ENCODE measurements at places on chromosomes 7 and 10.

GRCh38 chr7:122135275-122135674, 8.8 kb downstream of the AASS start:
- DNase-seq = no peak

- DNase-seq = no peak
Measured at GRCh38 chr7:31688372-31688771, 1.4 kb downstream of the PPP1R17 start.

- DNase-seq = no peak
Measured at GRCh38 chr10:1346201-1346600, 290.0 kb downstream of the WDR37 start.

DNA sequence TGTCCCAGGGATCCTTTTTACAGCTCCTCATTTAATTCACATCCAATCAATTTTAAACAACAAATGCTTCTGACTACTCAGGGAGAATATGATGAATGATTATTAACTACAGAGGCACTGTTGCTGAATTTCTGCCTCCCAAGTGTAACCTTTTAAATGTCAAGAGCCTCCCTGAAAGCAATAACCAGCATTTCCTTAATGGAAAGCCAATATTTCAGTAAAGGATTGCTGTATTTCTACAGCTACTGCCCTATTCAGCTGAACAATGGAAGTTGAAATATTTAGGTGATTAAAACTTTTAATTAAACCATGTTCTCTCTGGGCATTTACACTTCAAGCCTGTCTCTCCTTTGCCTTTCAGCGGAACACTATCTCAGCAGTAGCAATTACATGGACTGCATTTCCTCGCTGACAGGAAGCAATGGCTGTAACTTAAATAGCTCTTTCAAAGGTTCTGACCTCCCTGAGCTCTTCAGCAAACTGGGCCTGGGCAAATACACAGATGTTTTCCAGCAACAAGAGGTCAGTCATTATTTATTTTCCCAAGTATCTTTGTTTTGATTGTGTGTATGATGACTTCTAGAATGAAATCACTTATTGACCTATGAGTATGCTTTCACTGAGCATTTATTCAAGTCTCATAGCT, 304.7 kb downstream of the BICC1 start:
- no peak for DNase-seq

GRCh38 chr10:24086296-24087086, 122.4 kb upstream of the KIAA1217 start:
- DNase-seq = no peak

DNA sequence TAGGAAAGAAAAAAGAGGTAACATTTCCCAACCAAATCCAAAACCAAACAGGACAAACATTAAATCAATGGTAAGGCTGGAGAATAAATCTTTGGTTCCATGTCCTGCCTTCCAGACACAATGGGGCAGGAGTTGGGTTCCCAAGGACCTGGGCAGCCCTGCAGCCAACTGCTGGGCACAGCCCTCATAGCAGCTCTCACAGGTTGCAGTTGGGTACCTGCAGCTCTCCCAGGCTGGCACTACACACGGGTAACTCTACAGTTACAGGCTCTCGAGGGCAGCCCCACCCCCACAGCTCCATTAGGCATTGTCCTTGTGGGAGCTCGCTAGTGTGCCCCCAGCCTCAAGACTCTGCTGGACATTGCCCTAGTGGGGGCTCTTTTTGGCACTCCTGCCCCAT, 7.5 kb downstream of the GRB10 start:
- DNase-seq = no peak

- DNase-seq = no peak
Measured at GRCh38 chr10:125130916-125131315, 29.4 kb downstream of the CTBP2 start.

- DNase-seq = no peak
Measured at GRCh38 chr10:113735913-113736312, 15.6 kb upstream of the PLEKHS1 start.

GRCh38 chr10:124697837-124698544, 46.2 kb downstream of the FAM53B start:
- peak; percentile 45 for DNase-seq

DNA sequence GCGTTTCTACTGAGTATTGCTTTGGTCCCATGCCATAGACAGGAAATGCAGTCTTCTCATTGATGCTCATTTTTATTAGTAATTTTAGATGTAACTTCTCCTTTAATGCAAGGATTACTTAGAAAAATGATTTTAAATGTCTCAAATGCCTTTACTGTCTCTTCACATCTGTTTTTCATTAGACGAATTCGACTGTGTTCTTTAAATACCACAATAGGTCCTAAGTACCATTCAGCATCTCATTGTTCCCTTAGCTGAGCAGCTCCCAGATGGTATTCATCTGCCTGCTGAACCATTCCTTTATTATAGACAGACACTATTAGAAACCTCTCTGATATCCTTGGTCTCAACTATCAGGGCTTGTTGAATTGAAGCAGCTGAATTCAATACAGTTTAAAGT, 113.6 kb downstream of the LSMEM1 start:
- DNase-seq = no peak

Measured in T-helper 2 cell (primary cell).